K562 (cell line): ENCODE measurements at places on chromosomes 1 and 21. TPM values are rescaled to one million over a fixed set of nuclear protein-coding genes. Genes with fewer than 3 reads are reported as not detected.

DNA sequence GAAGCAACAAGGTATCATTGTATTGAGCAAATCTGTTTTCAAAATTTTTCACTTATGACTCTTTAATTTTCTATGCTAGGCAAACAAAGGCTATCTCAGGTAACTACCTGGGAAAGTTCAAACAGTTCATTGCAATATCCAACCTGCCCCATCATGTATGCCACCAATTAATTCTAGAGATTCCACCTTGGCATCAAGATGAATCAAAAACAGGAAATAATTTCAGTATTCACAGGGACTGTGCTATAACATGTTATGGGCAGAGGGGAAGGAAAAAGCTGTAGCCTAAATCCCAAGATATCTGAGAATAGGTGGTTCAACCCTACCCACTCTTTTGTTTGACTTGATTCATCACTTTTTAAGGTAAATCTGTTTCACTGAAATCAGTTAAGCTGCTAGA, 67.5 kb upstream of the SH3GLB1 start:
- no peak for DNase-seq

DNA sequence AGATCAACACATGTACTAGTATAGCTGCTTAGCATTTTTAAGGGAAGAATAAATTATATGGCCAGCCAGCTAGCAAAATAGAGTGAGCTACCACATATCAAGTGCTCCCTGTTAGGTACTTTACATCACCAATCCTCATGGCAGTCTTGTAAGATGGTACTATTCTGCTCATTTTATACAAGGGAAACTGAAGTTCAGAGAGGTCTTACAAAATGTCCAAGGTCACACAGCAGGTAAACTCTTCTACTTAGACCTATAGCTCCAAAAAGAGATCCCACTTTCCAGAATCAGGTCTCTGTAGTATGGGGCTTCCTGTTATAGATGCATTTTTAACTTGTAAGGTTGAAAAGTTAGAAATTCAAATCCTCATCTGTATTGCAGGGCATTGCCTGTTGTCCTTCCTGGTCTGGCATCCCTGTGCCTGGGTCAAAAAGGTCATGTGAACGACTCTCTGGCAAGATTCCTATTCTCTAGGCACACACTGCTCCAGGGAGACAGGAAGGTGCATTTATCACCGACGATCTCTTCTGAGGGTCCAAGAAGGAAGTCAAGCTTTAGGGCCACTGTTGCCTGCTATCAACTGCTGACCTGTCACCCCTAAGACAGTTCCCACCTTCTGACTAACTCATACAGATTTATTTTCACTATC, 41.1 kb downstream of the TRIT1 start:
- DNase-seq, result no peak

DNA sequence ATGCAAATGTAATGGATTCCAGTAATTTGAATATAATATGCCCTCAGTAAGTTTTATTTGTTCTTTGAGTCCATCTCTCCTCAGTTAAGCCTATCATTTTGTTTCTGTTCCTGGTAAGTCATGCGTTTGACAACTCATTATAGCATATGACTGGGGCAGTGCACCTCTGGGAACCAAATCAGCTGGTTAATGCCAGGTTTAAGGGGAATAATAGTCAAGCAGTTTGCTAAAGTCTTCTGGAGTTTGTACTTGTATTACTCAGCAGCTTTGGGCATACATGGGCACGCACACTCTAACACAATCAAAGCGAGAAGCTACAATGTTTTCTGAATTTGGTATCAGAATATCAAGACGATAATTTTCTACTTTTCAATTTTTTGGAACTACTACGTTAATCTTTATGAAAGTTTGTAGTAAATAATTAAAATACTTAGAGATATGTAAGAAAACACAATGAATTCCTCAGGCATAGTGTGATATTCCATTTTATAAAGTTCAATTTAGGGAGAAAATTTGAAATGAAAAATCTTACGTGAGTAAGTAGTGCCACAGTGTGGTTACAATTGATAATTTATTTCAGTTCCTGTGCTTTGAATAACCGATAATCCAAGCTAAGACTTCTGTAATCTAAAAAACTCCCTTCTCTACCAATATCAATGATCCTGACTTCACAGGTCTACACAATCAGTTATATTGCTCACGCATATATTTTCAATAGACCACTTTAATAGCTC, 43.8 kb upstream of the KCTD3 start:
- no peak for DNase-seq

DNA sequence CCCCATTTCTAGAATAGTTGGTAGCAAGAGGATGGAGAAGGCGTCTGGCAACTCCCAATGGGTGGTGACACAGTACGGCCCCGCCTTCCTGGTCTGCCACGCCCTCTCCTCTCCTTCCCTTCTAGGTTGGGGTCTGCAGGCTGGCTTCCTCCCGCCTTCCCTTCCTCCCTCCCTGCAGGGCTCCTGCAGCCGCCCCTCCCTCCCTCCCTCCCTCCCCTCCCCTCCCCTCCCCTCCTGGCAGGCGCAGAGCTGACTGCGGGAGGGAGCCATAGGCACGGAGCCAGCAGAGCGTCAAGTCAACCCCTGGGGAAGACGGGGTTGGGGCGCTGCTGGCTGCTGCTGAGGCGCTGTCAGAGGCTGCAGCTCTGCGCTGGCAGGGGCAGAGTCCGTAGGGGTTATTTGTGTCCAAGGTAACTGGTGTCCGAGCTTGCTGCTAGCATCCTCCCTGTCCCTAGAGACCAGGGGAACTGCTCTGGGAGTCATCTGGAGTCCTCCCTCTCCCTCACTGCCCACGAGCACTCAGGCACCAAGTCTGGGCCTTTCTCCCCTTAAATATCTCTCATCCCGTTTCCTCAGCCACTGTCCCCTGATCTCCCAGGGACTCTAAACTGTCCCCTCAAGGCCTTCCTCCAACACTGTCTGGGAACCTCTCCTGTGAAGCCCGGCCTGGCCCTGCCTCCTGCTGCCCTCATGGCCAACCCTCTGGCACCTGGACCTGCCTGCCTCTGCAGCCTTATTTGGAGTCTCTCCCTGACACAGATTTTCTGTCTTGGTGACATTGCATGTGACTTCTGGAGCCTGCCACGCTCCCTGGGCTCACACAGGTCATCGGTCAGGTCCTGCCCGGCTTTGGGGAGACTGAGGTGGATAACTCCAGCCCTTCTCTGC, 57.4 kb upstream of the ACOT11 start:
- DNase-seq, result no peak

- DNase-seq, result no peak
Measured at GRCh38 chr1:170558731-170559130, 26.8 kb downstream of the GORAB start.

GRCh38 chr1:19339214-19339861, 27.2 kb downstream of the SLC66A1 start:
- DNase-seq, result no peak

DNA sequence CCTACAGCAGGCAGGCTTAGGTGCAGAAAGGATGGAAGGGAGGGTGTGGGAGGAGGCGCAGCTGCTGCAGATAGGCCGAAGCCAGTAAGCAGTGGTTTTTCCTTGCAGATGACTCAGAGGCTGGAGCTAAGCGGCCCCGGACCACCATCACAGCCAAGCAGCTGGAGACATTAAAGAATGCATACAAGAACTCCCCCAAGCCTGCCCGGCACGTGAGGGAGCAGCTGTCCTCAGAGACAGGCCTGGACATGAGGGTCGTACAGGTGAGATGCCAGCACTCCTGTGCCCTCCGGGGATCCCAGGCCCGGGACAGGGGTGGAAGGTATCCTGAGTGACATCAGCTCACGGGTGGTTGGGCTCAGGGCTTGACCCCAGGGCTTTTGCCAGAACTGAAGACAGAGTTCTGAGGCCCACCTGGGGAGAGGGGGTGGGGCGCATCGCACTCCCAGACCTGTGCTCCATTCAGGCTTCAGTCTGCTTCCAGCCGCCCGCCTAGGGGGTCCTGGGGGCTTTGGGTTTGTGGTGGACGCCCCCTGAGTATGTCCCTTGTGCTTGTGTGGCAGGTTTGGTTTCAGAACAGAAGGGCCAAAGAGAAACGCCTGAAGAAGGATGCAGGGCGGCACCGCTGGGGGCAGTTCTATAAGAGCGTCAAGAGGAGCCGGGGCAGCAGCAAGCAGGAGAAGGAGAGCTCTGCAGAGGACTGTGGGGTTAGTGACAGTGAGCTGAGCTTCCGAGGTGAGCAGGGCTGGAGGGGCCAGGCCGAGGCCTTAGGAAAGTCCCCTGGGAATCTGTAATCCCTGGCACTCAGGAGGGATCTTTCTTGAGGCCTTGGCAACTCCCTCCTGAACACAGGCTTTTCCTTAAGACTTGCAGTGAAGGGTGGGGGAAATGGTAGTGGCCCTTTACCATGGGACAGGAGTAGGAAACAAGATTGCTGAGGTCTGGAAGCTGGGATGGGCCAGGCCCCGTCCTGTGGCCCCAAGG, 41.5 kb downstream of the LHX4 start:
- DNase-seq, result peak; percentile 63

DNA sequence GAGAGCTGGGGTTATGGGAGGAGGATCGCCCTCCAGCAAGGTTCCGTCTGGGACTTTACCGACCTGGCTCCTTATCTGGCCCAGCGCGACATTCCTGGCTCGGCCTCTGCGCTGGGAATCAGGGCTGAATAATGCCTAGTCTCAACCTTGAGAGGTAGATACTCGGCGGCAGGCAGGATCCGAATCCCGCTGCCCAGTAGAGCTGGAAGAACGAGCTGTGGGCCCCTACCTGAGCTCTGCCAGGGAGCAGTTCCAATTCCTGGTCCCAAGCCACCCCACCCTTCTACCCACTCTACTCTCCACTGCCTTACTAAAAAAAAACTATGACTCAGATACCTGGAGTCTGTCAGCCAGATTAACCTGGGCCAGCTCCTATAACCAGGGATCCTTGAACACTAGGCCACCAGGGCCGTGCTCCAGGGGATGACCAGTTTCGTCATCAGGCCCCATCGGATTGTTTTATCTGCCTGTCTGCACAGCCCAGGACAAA, 53.6 kb downstream of the RHBG start:
- peak; percentile 39 for DNase-seq

GRCh38 chr1:5815211-5815610, 177.0 kb downstream of the NPHP4 start:
- no peak for DNase-seq

NTRK1 gene
- polyA plus RNA-seq, result 23.3 and 26.2 TPM in 2 replicates

RGS13 gene
- not detected in 2 replicates for polyA plus RNA-seq

BACE2 gene
- polyA plus RNA-seq, result 0.16 TPM in 1 of 2 replicates, not detected in the other

RPS27 gene
- 6,001 and 6,844 TPM in 2 replicates for polyA plus RNA-seq

SPRR2D gene
- polyA plus RNA-seq, result 2.6 and 4.0 TPM in 2 replicates

CSMD2 gene
- polyA plus RNA-seq, result not detected in 2 replicates

GJA5 gene
- not detected in 2 replicates for polyA plus RNA-seq
